AG04449 (cell line): ENCODE measurements at places on chromosomes 16 and 17.

GRCh38 chr17:76536511-76537287 lies 810 bp downstream of the CYGB start:
- DNase-seq = no peak

DNA sequence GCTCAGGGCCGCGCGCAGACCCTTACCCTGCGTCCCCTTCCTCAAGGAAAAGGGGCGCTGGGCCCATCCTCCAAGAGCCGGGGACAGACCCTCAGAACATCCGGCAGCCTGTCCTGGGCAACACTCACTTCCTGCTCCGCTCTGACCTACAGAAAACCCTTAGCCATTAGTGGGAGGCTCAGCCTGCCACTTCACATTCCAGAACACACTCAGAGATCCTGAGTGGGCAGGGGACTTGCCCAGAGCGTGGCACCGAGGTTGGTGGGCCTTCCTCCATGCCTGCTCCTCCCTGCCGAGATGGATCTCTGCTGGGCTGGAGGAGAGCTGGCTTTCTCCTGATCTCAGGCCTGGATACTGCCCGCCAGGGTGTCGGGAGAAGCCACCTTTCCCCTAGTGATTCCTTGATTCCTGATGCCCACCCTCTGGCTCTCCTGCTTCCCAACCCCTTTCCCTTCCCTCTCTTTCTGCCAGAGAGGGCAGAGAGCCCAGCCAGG lies 1.5 kb downstream of the SCARF1 start:
- no peak for DNase-seq

GRCh38 chr16:4882000-4882632 lies 34.8 kb downstream of the UBN1 start:
- no peak for DNase-seq

GRCh38 chr17:17696085-17696484 lies 14.8 kb downstream of the RAI1 start:
- no peak for DNase-seq

GRCh38 chr16:84569382-84569987 lies 48.4 kb downstream of the COTL1 start:
- DNase-seq = no peak
